ENCODE measurements at places on chromosomes 1 and 21.

GRCh38 chr1:247517795-247518612, 18.2 kb downstream of the OR2C3 start:
- no peak for DNase-seq

DNA sequence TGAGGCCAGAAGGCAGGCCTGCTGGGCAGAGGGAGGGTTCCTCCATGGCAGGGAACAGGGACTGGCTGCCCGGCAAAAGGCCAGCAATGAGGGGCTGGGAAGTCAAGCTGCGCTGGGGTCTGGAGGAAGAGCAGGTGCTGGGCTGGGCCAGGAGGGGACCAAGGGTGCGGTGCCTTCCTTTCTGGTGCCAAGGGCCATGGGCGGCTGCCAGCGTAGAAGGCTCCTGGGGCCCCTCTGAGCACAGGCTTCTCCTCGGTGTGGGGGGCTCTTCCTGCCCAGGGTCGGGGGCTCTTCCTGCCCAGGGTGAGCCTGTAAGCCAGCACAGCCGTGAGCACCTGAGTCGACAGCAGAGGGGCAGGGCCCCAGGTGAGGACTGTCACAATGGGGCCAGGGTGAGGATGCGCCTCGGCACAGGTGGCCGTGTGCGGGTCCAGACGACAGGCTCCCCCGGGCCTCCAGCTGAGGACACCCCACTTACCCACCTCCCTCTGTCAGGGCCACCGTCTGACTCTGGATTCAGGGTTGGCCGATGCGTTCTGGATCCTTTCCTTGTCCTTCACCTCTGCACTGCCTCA, 10.7 kb upstream of the DNMT3L start:
- DNase-seq, result no peak

GRCh38 chr1:36175137-36176095, 19.5 kb downstream of the MAP7D1 start:
- DNase-seq, result no peak

GRCh38 chr21:14403681-14404318, 20.9 kb upstream of the HSPA13 start:
- no peak for DNase-seq

DNA sequence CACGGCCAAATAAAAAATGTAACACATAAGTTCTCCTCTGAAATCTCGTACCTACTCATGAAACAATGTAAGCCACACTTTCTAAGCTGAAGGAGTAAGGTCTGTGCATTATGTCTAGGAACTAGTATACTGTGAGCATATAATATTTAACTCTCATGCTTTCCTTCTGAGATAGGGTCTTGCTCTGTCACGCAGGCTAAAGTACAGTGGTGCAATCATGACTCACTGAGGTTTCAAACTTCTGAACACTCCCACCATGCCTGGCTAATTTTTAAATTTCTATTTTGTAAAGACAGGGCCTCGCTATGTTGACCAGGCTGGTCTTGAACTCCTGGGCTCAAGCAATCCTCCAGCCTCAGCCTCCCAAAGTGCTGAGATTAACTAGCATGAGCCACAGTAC, 71.3 kb downstream of the AHCTF1 start:
- no peak for DNase-seq

GRCh38 chr1:205812271-205812877, 624 bp downstream of the SLC41A1 start:
- no peak for DNase-seq

GRCh38 chr1:159829273-159829634, 2.6 kb downstream of the SLAMF8 start:
- DNase-seq, result no peak

DNA sequence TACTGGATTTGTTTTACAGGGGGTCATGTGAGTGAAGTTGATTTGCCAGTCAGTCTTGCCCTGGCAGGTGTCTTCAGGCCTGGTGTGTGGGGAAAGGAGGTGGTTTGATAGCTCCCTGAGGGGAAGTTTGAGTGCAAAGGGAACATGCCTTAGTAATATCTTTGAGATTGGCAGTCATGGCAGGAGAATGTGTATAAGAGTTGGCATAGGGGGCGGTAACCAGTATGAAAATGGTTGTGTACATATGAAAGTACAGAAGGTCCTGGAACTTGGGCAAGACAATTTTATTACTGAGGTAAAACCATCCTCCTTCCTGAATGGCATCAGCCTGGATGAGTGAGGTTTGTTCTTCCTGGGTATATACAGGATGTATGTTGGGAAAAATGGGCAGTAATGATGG, 37.6 kb upstream of the PLA2G5 start:
- no peak for DNase-seq

Data from activated CD8-positive, alpha-beta memory T cell treated with anti-CD3 and anti-CD28 coated beads for 4 hours (primary cell).